Activated CD4-positive, alpha-beta T cell treated with anti-CD3 and anti-CD28 coated beads for 4 hours (primary cell): ENCODE measurements at places on chromosomes 2 and 18.
A peak's percentile ranks its signal among the peaks of the same experiment; 100 is the strongest.

DNA sequence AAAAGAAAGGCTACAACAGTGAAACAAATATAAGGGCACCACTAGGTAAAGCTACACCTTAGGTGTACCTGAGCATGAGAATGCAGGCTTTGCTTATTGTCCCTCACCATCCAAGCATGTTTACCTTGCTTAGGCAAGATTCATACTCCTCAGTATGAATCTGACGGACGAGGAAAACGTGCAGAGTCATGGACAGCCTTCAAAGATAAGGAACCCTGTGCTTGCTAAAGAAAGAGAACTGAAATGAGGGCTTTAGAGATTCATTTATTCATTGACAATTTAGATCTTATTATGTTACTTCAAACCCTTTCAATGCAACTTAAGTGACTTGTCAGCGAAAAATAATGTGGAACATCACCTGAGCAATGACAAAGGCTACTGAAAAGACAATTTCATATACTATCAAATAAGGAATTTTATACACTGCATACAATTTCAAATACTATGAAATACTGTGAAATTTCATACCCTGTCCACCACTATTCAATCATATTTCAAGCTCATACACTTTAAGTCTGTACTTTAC is 21.7 kb downstream of the CLASP1 start:
- DNase-seq = no peak

GRCh38 chr2:69917852-69918251 is 2.9 kb downstream of the MXD1 start:
- no peak for DNase-seq

DNA sequence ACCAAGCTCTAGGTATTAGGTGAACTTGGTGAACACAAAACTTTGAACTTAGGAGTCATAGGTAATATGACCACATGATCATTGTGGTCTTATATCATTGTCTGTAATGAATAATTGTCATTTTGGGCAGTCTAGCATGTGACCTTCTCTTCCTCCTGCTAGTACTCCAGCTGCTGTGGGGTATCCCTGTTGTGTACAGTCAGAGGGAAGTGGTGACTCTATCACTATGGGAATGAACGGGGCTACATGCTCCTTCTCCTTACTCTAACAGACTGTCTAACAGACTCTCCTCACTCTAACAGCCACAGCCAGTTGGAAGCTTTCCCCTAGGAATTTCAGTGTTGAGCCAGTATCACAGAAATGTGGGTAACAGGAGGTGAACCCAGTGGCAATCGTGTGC is 68.2 kb upstream of the NEDD4L start:
- no peak for DNase-seq

GRCh38 chr2:127698553-127699355 is 2.5 kb upstream of the SFT2D3 start:
- no peak for DNase-seq

- DNase-seq = no peak
These were observed 149.9 kb upstream of the TWIST2 start for GRCh38 chr2:238698072-238698352.

DNA sequence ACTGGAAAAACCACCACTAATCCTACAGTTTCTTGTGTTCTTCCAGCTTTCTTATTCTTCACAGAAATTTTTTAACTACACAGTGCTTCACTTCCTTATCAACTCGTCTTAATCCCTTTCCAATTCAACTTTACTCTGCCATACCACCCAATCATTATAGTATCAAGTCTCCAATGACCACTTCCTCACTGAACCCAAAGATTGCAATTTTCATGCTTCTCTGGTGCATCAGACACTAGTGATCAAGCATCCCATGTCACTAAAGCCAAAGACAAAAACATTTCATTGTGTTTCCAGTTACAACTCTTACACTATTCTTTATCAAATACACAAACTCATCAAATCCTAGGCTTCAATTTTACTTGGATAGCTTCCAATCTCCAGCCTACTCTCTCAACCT is 9.5 kb downstream of the CHAC2 start:
- no peak for DNase-seq

DNA sequence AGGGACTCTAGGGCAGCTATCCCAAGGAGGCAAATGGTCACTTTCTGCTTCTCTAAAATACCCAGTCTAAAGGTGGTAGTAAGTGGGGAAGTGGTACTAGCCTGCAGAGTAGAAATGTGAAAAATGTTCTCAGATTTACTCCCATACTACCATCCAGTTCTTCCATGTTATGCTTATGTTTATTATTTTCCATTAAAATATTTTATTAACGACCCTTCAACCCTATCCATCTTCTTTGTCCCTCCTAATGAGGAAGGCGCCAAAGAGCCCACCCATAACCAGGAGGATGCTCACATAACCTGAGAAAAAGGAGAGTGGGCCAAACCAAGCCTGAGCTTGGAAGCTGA is 153.5 kb downstream of the ANTXR1 start:
- DNase-seq = no peak

- no peak for DNase-seq
These were observed 158.5 kb downstream of the TPO start for GRCh38 chr2:1571477-1572417.

GRCh38 chr18:78939105-78939504 is 40.5 kb upstream of the SALL3 start:
- no peak for DNase-seq

DNA sequence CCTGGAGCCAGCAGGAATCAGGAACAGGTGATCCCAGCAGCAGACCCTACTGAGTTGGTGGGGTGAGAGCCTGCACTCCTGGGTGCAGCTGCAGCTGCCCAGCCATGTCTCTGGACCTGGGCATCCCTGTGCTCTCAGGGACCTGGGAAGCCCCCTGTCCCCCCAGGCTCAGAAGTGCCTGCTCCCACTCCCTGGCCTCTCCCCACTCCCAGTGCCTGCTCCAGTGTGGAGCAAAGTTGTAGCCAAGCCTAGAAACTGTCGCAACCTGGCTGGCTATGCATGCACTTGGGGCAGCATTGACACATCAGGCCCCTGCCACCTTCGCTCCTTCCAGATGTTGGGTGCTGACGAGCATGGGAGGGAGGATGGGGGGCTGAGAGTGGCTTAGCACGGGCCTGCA is 1124.7 kb upstream of the ACVR2A start:
- no peak for DNase-seq

GRCh38 chr2:30932870-30933269 is 125.6 kb upstream of the CAPN13 start:
- no peak for DNase-seq

- DNase-seq = no peak
These were observed 19.4 kb downstream of the CFLAR start for GRCh38 chr2:201135386-201135785.

GRCh38 chr2:45729753-45730512 is 78.5 kb downstream of the PRKCE start:
- no peak for DNase-seq

DNA sequence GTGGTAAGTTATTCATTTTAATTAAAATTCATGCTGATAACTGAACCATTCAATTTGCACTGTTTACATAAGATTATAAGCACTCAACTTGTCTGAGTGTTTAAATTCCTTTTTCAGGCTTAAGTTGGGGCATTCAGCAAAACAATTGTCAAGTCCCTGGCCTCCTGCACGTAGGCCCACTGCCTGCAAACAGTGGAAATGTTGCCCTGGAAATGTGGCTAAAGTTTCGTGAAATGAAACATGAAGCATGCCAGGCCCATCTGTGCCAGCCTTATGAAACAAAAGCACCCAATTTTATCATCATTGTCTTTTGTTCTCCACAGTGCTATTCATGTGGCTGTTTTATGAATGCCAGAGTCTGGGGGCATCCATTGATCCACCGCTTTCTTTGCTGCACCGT is 163.7 kb downstream of the PTGR3 start:
- DNase-seq = no peak

GRCh38 chr2:47534179-47534919 is 131.4 kb downstream of the MSH2 start:
- peak; percentile 3 for DNase-seq

DNA sequence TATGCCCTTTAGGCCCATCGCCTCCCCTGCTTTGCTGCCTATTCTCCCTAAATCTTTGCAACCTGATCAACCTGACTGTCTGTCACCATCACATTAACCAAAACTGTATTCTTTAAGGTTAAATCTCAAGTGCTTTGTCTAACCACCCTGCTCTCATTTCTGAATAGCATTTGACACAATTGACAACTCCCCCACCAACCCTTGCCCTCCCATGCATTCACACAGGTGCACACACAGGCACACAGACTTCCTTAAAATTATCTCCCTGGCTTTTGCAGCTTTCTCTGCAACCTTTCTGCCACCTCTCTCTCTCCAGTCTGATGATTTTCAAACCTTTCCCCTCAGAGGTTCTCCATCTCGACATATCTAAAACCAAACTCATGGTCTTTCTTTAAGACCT is 64.6 kb upstream of the ST8SIA3 start:
- DNase-seq = no peak

GRCh38 chr2:71299507-71299906 is 32.1 kb upstream of the ZNF638 start:
- no peak for DNase-seq

- DNase-seq = no peak
These were observed 8.9 kb upstream of the MYL12A start for GRCh38 chr18:3238742-3239141.

- no peak for DNase-seq
These were observed 94.9 kb downstream of the COBLL1 start for GRCh38 chr2:164746713-164747112.

- DNase-seq = no peak
These were observed 89.7 kb upstream of the MSH2 start for GRCh38 chr2:47313141-47313691.

DNA sequence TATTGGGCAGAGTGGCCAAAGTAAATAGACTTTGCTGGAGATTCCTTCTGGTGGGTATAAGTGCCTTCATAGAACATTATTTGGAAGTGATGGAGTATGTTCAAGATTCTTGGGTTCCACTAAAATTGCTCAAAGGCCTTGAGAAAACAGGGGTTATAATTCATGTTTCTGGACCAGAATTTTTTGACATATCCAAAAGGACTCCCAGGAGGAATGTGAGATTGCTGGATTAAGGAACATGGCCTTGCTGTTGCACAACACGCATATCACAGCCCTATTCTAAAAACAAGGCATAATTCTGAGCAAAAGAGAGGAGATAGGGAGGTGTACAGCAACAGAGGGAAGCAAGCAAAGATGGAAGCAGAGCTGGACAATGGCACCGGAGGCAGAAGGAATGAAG is 111.7 kb upstream of the TNP1 start:
- DNase-seq = no peak

- no peak for DNase-seq
These were observed 108.2 kb downstream of the HAUS1 start for GRCh38 chr18:46212398-46212797.

GRCh38 chr18:62814132-62814759 is 98.9 kb downstream of the PHLPP1 start:
- no peak for DNase-seq

GRCh38 chr2:72630767-72631166 is 195.1 kb downstream of the EXOC6B start:
- DNase-seq = no peak

DNA sequence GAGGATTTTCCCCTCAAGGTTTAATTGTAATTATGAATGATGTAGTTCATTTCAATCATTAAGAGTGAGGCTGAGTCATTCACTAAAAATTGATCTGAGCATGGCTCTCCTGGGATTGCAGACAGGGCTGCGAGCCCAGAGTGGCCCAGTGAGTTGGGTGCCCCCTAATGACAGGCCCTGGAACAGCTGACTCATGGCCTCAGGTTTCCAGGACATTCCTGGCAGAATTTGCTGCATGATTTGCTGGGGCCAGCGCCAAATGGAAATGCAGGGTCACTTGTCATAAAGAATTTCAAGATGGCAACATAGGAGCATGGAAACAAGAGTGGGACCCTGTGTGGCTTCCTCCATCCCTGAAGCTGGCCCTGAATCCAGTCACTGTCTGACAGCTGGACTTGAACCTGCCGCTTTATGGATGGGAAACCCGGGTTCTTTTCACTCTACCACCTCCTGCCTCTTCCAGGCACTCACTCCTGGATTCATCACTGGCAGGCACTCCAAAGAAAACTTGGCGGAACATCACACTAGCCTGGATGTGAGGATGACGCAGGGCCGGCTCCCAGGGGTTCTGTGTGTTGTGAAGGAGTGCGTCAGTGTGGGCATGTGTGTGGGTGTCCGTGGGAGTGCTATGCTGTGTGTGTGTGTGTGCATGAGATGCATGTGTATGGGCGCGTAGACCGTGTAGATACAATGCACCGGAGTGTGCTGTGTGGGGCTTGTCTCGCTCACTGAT is 15.2 kb downstream of the OTOF start:
- no peak for DNase-seq

DNA sequence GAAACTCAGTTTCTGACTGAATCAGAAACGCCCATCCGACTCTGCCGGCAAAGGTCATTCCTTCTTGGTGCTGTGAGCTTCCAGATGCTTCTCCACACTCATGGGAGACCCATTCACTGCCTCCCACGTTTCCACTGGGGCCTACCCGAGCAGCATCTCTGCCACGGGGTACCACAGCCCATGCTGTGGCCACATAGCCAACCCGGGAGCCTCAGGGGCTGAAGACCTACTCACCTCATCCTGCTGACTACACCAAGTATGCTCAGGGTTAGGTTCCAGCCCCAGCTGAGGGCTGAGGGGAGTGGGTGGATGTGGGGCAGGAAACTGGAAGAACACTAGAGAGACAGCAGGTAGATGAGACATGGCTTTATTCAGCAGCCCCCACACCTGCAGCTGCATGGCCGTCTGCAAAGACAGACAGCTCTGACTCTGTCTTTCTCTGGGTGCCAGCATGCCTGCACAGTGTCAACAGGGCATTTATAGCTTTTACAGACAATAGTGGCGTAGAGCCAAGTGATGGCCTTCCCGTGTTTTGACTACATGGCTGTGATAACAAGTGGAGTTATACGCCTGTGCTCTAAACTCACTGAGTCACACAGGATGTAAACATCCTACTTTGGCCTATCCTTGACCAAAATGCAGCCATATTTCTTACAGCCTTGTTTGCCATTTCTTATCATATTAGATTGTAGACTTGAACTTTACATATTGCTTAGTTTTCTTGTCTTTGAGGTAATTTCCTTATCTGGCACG is 16.5 kb upstream of the KLHL23 start:
- DNase-seq = no peak

DNA sequence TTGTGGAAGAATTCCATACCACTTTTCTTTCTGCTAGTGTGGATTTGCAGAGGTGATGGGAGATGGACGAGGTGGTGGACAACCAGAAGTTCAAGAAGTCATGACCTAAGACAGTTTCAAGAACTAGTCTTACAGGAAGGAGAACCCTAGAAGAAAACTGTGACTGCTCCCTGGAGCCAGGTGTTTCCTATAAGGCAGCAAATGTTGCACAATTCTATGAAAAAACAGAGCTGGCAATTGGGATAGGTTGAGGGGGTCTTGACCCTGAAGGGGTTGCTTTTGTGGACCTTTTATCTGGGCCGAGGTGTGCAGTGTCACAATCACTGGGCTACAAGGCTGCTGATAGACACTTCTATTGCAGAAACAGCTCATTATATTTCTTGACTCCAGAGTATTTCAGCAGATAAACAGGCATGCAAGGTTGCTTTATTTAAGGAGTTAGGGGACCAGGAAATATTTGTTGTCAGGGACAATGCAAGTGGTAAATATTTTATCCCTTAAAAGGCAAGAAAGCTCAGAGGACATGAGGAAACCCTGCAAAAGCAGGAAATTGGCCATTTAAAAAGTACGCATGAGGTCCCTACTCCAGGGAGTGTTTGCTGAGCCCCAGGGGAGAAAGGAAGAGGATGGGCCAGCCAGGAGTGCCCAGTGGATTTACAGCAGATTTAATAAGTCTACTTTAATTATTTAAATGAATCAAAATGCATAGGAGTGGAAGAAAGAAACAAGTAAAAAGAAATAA is 22.9 kb downstream of the APCDD1 start:
- DNase-seq = no peak
